ENCODE measurements at places on chromosomes 7 and 10.
A peak's percentile ranks its signal among the peaks of the same experiment; 100 is the strongest.

- no peak for DNase-seq
These were observed 24.1 kb downstream of the PDLIM1 start for GRCh38 chr10:95266674-95267095.

DNA sequence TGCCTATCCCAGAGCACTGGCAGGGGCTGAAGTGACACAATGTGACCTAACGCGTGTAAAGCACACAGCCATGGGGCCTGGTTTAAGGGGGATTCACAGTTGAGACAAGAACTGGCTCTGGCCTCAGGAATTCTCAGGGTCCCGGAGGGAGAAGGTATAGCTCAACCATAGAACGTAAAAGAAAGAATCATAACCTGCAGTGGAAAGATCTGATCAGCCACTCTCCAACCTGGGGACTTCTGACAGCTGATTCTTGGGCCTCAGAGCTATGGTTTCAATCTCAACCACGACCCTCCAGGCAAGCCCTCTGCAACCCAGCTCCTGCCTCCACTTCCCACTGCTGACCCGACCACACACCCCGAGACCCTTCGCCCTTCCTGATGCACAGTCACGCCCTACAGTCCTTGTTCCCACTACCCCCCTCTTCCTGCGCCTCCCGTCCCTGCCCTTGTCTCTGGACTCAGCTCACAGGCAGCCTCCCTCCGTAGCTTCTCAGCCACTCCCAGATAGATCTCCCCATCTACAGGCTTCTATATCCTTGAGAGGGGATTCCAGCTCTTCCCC lies 245.2 kb downstream of the BUB3 start:
- DNase-seq: no peak

- DNase-seq: no peak
These were observed 48.3 kb upstream of the FMC1 start for GRCh38 chr7:139292821-139293220.

GRCh38 chr7:37311355-37311754 lies 137.3 kb downstream of the ELMO1 start:
- DNase-seq: peak; percentile 25

GRCh38 chr7:90645784-90646183 lies 49.7 kb downstream of the CDK14 start:
- DNase-seq: no peak

GRCh38 chr7:28104811-28105210 lies 75.8 kb downstream of the JAZF1 start:
- no peak for DNase-seq

DNA sequence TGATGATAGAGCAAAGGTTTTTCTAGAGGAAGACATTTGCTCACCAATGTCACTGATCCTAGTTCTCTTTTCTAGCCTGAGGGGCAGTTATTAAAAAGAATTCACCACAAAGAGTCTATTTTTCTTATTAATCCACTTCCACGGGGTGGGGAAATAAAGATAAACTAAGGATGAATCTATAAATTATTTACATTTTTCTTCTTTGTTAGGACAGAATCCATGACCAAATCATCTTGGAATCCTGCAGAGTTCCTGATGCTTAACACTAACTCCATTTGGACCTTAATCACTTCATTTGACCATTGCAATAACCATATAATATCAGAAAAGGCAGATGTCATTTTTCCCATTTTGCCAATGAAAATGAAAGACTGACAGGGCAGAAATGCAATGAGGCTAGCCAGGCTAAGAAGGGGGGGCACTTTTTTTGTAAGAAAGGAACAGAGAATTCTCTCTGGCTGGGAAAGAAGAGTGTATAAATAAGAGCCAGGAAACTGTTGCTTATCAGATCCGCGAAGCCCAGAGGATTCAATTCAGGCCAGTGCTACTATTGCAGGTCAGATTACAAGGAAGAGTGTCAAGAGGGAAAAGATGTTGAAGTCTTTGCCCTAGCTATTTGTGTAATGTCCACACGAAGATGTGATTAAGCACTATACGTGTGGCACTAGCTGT lies 433.2 kb downstream of the TNS3 start:
- no peak for DNase-seq

DNA sequence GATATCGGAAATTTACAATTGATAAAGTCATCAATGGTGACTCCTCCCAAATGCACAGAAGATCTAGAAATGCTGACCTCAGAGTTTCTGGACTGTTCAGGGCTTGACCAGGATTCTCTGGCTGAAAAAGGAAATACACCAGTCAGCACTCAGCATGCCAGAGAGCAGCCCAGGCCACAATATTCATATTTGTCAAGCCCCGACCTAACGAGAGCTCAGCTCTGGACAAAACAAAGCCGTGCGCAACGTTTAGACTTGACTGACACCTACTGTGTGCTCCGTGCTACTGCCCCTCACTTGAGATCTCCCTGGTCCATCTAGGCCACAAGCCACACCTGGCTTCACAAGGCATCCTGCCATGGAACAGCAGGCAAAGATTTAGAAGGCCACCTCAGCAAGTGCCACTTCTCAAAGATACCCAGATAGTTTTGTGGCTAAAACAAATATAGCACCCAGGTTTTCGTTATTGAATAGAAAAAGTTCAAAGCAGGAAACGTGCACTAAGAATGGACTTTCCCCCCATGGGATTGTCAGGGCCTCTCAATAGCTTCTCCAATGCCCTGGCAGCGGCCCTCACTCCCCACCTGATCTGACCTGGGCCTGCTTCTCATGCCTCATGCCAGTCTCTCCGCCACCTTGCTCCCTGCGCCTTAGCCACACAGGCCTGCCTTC lies 218.3 kb downstream of the FAM107B start:
- DNase-seq: no peak

DNA sequence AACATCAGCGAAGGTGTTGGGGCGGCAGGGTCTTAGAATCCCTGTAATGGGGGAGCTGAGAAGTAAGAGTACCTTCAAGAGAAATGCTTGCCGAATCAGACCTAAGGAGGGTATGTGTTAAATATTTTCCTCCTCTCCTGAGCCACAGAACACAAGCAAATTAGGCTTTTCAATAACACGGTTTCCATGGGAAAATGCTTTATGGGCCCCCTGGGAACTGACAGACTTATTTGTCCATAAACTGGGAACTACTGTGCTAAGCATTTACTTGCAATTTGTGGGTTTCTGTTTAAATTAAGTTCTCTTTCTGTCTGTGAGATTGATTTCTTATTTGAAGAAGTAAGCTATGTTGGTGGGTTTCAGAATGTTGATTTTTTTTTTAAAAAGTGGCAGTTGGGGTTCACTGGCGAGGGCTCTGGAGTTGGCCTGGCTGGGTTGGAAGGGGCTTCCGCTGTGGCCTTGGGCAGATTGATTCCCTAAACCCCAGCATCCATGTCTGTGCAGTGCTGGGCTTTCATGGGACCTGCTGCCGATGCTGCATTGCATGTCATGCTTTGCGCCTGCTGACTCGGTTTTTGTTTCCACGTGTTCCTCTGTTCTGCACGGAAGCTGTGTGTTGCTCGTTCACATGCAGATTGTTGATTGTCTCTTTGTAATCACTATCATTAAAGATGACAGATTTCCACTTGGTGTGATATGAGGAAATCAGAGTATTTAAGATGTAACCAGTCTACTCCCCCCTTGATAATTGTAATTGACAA lies 7.2 kb downstream of the RBM17 start:
- DNase-seq: no peak

GRCh38 chr10:84267503-84268126 lies 22.8 kb downstream of the RGR start:
- peak; percentile 78 for DNase-seq

GRCh38 chr7:13159467-13160184 lies 472.2 kb downstream of the ARL4A start:
- no peak for DNase-seq

DNA sequence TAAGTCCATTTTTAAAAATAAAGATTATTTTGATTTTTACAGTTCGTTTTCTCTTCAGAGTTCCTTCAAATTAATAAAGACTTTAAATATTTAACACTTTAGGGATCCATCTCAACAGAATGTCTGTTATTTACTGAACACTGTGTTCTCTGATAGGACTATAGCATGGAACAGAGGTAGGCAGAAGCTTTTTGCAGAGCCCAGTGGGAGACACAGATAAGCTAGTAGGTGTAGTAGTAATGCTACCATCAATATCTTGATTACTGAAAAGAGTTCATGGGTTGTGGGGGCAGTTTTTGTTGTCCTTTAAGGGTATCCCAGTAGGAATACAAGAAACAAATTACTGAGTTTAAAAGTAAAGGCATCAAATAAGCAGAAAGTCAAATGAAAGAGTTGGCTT lies 140.5 kb downstream of the HBP1 start:
- DNase-seq: no peak

- no peak for DNase-seq
These were observed 67.1 kb upstream of the DUSP5 start for GRCh38 chr10:110430340-110431273.

- no peak for DNase-seq
These were observed 157.6 kb upstream of the SEMA3E start for GRCh38 chr7:83806538-83806937.

GRCh38 chr10:25678666-25679065 lies 255.4 kb upstream of the MYO3A start:
- DNase-seq: no peak

DNA sequence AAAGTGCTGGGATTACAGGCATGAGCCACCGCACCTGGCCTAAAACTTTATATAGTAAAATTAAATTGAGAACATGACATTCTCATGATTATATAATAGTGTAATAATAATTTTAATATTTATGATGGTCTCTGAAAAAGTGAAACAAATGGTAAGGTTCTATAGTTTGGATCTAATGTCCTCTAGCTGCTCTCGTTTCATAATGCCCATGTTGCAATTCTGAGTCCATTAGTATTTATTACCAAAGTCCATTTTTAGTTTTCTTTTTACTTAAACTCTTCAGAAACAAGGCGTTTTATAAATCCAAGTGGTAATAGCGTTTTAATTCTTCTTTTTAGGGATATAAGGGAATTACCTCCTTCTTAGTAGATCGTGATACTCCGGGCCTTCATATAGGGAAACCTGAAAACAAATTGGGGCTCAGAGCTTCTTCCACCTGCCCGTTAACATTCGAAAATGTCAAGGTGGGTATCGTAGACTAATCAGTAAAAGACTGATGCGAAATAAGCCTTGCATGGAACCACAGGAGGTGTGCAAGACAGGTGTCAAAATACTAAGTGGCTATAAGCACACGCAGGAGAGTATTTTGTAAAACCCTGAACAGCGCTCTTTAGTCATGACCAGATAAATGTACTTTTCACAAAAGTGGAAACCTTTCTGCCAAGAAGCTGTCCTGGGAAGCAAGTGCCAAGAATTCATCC lies 34.1 kb downstream of the ACADSB start:
- no peak for DNase-seq

- DNase-seq: no peak
These were observed 33.8 kb downstream of the WIPI2 start for GRCh38 chr7:5223646-5224340.

GRCh38 chr7:104962781-104963180 lies 51.2 kb upstream of the KMT2E start:
- DNase-seq: no peak

DNA sequence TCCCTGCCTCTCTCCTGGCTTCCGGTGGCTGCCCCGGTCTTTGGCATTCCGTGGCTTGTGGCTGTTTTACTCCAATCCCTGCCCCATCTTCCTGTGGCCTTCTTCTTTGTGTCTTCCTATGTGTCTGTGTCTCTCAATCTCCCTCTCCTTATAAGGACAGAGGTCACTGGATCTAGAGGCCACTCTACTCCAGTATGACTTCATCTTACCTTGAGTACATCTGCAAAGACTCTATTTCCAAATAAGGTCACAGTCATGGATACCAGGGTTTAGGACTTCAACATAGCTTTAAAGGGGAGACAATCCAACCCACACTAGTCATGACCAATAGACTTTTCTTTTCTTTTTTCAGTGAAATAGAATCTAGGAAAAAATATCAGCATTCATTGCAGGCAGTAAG lies 153.3 kb upstream of the INSYN2A start:
- no peak for DNase-seq

GRCh38 chr7:149683898-149684297 lies 89.5 kb downstream of the ZNF467 start:
- DNase-seq: no peak

DNA sequence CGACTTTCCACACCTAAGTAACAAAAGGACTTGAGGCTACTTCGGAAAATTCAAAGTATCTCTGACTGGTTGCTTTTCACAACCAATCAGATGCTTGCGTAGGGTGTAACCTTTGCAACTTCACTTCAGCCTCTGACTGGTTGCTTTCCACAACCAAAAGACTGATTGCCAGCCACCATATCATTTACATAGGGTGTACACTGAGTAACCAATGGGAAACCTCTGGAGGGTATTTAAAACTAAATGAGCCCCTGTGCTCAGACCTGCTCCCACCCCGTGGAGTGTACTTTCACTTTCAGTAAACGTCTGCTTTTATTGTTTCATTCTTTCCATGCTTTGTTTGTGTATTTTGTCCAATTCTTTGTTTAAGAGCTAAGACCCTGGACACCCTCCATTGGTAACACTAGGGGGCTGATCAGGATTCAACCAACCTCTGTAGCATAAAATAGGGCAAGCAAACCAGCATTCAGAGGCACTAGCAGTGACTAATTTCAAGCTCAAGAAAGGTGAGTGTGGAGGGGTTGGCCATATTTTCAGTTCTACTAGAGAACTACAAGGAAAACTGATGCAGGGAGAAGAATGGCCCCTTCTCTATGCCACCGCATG lies 390.8 kb downstream of the POM121L12 start:
- DNase-seq: no peak
